Stimulated activated CD8-positive, alpha-beta memory T cell treated with anti-CD3 and anti-CD28 coated beads, Interleukin-7, amount 100 ng/mL, for 1 hour (primary cell): ENCODE measurements at places on chromosomes 2 and 18.

DNA sequence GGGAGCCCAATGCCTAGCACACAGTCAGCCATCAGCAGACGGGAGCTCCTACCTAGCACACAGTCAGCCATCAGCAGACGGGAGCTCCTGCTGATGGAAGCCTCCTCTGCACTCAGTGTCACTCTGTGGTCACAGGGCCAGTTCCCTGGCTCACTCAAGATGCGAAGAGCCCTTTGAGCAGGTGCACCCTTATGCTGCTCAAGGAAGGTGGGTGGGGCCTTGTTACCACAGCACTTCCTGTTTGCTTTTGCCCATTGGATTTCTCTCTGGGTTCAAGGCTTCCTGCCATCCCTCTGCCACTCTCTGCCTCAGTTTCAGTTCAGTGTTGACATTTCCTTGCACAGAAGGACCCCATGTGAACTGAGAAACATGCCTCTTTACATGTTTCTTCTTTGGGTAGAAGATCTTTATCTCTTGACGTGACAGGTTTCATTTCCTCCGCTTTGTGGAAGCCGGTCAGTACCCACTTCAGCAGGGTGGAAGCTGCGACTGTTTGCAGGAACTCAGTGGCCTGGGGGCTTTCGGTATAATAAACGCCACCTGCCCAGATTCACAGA lies 11.6 kb downstream of the TRIB2 start:
- DNase-seq: no peak

DNA sequence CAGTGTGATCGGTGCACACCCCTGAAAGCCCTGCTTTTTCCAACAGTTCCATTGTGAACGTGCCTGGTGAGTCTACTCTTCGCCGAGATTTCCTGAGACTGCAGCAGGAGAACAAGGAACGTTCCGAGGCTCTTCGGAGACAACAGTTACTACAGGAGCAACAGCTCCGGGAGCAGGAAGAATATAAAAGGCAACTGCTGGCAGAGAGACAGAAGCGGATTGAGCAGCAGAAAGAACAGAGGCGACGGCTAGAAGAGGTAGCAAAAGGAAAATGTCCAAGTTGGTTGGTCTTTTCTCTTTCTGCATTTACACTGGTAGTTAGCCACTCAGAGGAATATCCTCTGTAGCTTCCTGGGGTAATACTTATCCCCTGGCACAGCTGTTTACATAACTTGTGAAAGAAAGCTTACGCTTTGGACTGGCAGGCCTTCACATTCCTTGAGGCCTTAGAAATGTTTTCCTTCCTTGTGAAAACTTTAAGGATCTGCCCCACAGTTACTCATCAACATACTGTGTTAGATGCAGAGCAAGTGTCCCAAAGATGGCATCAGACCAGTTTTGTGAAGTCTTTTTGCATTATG lies 146.6 kb downstream of the MAP4K4 start:
- no peak for DNase-seq

DNA sequence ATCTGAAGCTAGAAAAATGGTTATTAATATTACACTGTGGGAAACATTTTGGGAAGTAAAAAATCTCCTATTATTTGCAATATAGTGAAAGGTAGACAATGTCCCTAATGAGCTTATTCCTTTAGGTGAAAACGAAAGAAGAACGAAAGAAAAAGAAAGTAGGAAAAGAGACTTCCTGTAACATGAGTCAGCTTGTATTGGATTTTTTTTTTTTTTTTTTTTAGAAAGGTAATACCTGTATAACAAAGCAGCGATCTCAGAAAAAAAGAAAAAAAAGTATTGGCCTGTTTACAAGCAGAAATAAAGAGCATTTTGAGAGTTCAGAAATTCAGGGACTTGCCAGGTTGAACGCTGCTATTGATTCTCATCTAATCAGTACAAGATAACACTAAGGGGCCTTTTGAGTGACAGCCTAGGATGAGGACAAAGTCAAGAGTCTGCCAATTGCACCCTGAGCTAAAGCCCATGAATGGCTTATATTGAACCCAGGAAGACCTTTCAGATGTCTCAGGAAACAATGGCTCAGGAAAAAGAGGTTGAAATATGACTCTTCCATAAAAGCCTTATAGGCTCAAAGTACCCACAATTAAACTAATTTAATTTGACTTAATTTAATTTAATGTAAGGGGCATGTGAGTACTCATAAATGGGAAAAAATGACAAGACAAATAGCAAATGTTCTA lies 615.6 kb upstream of the CDH2 start:
- DNase-seq: no peak

- DNase-seq: no peak
Measured at GRCh38 chr2:69054431-69054830, 41.5 kb downstream of the ANTXR1 start.

DNA sequence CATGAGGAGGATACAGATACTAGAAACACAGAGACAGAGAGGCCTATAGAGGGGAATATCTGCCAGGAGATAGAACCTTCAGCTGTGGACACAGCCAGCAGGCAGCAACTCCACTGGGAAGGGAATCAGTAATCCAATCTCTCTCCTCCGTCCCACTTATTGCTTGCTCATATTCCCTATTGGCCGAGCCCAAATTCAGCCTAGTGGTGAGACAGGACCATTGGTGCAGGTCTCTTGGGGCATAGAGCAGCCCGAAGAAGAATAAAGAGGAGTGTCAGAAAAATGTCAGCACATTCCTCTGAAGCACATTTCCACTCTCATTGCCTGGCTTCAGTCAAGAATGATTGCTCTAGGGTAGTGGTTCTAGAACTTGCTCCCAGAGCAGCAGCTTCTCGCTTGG lies 1091.5 kb upstream of the GYPC start:
- no peak for DNase-seq

- DNase-seq: no peak
Measured at GRCh38 chr18:3608488-3608887, 158.5 kb downstream of the TGIF1 start.

DNA sequence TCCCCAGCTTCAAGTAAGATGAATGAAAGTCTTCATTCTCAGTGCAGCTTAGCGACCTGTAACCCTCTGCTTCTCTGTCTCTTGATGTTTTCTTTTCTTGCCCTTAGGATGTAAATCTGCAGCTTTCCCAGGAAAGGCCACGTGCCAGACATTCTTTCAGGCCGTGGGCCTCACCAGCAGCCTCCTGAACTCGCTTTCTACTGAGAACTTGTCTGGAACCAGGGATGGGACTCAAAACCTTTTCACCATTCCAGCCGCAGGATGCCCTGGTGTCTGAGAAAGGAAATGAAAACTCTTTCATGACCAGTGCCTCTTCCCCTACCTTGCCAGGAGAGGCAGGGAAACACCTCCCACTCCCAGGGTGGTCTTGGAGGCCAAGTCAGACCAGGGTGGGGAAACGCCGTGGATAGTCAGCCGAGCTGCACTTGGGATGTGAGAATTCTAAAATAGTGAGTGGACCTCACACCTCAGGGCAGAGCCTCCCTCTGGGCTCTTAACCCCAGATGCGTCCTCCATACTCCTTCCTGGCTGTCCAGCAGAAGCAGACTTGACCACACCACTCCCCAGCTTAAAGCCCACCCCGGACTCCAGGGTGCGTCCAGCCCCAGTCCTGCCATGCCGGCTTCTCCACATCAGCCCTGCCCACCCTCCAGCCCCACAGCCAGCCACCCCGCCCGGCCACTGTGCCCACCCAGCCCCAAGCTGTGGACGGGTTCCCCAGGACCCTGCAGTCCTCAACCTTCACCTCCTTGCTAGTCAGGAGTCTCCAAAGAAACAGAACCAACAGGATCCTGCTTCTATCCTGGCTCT lies 115.5 kb downstream of the TWIST2 start:
- no peak for DNase-seq

DNA sequence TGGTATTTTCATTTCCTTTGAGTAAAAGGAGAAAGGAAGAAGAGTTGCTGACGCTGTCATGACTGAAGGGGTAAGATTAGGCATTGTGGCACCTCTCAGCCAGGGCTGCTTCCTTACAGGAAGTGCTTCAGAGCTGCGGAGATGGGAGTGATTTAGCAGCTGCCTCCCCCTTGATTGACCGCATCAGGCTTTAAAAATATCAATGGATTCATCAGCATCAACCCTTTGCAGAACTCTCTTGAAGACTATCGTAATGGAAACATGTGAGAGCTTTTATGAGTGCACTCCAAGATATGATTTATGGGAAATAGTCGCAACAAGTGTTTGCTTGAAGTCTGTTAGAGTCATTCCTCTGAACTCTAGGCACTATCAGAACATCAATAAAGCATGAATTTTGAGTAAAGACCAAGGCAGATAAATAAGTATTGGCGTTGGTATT lies 141.1 kb downstream of the CSRNP3 start:
- DNase-seq: no peak

- DNase-seq: no peak
Measured at GRCh38 chr2:69149631-69150215, 136.7 kb downstream of the ANTXR1 start.

DNA sequence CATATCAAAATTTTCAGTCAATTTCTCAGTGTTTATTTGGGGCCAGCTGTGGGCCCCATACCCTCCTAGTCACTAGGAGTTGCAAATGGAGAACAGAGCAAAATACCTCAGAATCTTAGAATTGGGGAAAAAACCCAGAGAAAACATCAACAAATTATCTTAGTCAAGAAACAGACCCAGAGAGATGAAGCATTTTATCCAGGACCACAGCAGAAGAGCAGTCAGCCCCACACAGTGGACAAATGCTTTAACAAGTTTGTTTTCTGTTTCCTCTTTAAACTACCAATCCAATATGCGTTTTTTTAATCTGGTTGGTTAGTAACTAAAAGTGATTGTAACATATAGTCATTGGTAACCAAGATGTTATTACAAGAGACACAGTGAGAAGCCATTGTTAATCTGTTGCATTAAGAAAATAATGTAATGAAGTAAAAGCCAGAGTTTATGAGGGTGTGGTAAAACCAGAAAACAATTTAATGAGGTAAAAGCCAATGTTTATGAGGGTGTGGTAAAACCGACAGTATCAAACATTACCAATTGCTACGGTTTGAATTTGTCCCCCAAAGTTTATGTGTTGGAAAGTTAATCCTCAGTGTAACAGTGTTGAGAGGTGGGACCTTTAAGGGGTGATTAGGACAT lies 60.7 kb upstream of the COX7A2L start:
- no peak for DNase-seq

- DNase-seq: no peak
Measured at GRCh38 chr2:154568413-154568812, 130.1 kb upstream of the KCNJ3 start.

GRCh38 chr2:16755442-16755841 lies 89.8 kb upstream of the CYRIA start:
- DNase-seq: no peak

DNA sequence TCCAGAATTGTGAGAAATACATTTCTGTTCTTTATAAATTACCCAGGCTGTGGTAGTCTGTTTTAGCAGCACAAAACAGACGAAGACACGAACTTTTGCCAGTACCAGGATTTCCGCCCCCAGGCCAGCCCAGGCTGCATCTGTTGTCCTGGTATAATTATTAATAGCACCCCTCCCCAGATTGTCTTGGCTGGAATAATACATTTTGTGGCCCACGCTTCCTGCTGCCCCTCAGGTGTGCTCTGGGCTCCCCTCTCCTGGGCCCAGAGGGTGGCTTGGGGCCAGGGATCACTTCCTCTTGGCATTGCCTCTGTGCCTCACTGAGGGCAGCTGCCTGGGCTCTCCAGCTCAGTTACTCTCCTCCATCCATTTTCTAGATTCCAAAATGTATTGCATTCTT lies 102.1 kb upstream of the HS6ST1 start:
- DNase-seq: no peak

- no peak for DNase-seq
Measured at GRCh38 chr18:44079606-44080005, 601.1 kb upstream of the SETBP1 start.

GRCh38 chr2:8661736-8662135 lies 20.1 kb upstream of the ID2 start:
- no peak for DNase-seq

GRCh38 chr18:3998698-3999333 lies 456.3 kb downstream of the DLGAP1 start:
- no peak for DNase-seq

DNA sequence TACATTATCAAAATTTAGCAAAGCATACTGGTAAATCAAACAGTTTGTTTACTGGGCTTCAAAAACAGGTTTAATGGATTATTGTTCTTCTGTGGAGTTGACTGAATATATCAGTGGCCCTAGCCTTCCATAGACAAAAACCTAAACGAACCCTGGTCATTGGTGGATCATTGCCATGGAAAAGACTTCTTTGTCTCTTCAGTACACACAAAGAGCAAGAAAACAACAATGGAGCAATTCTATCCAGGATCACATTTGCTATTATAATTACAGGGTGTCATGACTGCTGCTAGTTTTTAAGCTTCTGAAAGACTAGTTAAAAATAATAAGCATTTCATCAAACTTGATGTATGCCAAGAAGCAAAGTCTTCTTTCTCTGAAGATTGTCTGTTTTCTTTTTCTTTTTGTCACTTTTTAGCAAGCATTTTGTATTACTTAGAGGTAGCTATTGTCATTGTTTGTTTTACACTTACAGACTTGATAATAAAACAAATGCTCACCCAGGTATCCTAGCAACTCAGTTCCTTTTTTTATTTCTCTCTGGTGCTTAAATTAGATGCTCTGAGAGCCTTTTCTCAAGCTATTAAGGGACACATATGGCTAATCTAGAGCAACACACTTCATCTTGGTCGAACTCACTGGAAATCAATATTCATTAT lies 1228.7 kb upstream of the DDX18 start:
- no peak for DNase-seq

- DNase-seq: no peak
Measured at GRCh38 chr18:9364242-9364641, 29.7 kb downstream of the TWSG1 start.

DNA sequence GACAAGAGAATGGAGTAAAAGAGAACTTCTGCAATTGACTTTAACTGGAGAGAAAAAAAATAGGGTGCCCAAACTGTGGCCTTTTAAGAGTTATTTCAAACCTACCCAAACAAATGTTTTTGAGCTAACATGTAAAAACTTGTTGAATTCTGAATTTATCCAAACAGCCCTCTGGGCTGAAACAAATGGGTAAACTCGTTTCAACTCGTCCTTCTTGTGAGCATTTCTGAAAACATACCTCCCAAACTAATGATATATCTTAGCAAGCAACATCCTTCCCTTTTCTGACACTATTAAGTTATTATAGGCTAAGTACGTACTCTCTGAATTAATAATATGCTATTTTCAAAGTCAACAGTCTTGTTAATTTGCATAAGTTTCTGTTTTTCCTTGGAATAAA lies 793.0 kb upstream of the ACVR2A start:
- no peak for DNase-seq

GRCh38 chr18:13900633-13901032 lies 14.7 kb downstream of the MC2R start:
- DNase-seq: no peak

DNA sequence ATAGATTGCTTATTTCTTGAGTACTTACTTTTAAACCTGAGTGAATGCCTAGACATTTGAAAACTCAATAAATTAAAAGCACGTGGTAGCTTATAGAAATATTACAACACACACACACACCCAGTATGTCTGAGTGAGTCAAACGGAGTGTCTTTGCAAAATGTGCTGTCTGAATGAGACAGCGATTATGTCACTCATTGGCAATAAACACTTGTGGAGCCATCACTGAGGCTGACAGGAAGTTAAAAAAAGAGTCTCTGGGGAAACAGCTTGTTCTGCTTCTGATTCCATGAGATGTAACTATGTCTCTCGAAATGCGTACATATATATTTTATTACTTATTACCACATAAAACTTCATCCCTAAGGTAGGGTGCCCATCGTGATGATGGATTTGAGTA lies 22.3 kb upstream of the VPS4B start:
- no peak for DNase-seq

GRCh38 chr2:61179701-61180639 lies 18.0 kb downstream of the C2orf74 start:
- no peak for DNase-seq

- DNase-seq: no peak
Measured at GRCh38 chr2:110124939-110125691, 9.5 kb upstream of the MALL start.
